Osteocyte (in vitro differentiated cells): ENCODE measurements at places on chromosomes 1 and 21.

DNA sequence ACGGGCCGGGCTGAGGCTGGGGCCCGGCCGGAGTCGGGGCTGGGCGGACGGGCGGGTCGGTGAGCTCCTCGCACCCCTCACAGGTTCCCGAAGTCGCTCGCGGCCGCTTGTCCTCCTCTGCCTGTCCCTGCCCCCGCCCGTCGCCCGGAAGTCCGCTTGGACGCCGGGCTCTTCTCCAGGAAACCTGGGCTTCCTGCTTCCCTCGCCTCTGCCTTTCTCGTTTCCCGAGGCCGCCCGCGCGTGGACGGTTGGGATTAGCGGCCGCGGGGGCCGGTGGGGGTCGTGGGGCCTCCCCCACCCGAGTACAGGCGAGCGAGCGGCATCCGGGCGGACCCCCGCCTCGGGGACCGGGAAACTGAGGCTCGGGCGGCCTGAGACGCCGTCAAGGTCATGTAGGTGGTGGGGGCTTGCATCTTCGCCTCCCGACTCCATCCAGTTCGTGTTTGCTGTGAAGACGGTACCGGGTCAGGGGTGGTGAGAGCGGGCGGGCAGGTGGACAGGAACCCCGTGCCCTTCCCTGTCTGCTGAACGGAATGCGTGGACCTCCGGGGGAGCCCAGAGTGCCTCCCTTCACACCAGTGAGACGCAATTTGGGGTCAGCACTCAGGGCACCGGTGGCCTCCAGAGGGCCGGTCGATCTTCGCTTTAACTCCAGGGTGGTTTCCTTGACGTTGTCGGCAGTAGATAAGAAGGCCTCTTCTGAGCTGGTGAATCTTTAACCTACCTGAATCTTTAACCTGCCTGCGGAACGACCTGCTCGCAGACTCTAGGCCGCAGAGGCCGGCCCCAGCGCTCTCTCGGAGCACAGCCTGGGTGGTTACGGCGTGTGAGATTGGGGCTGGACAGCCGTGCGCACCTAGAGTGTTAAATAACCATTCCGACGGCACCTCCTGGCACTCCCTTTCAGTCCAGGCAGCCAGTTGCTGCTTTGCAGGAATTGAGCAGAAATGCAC, 686 bp downstream of the ARF1 start:
- DNase-seq = no peak

- DNase-seq = no peak
These were observed 70.3 kb downstream of the CD46 start for GRCh38 chr1:207822124-207822601.

- no peak for DNase-seq
These were observed 61.9 kb upstream of the ADGRL2 start for GRCh38 chr1:81738875-81739274.

GRCh38 chr1:43776043-43776761, 68.9 kb downstream of the ST3GAL3 start:
- no peak for DNase-seq

DNA sequence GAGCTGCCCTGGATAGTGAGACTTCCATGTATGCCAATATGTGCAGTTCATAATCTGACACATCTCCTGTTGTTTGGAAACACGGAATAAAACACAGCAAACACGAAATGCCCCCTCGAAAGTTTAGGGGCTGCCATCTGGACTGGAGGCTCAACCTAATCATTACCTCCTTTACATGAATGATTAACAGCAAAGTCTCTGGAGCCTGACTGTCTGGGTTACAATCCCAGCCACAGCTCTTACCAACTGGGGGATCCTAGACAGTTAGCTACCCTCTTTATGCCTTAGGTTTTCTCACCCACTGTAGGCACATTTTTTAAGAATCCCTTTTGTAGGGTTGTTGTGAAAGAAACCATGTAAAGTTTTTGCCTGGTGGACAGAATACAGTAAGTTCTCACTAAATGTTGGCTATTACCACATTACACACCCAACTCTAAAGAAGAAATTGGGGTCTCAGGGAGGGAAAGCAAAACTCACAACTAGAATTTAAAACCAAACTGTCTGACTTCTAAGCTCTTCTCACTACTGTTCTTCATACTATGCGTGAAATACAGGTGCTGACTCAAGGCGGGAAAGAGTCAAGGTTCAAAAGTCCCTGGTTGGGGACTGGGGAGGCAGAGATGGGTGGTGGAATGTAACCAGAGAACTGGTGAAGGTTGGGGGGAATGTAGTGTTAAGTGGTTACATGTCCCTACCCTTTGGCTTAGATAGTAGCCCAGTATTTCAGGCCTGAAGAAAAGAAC, 24.2 kb downstream of the CYP4A22 start:
- DNase-seq = no peak
